Thymus (tissue), 14 donors: ENCODE measurements at places on chromosomes 5 and 9.

GRCh38 chr9:123341816-123342215 is 14.2 kb upstream of the CRB2 start:
- no peak for DNase-seq

DNA sequence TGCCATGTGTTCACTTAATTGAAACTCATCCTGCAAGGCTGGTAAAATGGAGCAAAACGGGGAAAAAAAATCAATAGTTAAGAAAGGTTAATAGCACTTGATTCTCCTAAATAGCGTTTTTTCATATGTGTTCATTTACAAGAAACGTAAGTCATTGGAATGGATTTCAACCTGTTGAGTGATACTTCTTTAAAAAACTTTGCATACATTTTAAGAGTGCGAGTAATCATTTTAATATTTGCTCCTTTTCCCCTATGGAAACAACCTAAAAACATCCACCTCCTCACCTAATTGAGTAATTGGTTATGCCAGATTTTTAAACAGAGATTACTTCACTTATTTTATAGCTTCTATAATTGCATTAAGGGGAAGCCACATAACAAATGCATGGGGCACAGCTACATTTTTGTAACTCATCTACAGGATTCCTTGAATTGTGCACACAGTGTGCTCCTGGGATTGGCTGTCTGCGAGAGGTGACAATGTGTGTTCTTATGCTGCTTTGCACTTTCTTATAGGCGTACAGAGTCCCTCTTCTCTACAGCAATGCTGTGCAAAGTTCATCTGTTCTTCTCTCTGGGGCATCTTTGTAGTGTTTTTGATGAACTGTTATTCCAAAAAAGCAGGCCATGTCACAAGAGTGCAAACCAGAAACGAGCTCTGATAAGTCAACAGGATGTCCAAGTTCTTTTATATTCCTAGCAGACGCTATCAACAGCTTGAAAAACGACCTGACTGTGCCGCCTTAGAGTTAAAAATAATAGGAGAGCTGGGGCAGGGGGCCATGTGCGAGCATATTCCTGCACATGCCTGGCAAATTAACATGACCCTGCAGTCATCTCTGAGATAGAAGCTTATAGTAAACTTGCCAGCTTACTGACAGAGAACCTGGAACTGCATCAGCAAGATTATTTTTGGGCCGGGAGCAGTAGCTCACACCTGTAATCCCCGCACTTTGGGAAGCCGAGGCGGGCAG is 117.9 kb downstream of the GOLPH3 start:
- no peak for DNase-seq

GRCh38 chr5:587403-587802 is 24.7 kb upstream of the CEP72 start:
- no peak for DNase-seq

DNA sequence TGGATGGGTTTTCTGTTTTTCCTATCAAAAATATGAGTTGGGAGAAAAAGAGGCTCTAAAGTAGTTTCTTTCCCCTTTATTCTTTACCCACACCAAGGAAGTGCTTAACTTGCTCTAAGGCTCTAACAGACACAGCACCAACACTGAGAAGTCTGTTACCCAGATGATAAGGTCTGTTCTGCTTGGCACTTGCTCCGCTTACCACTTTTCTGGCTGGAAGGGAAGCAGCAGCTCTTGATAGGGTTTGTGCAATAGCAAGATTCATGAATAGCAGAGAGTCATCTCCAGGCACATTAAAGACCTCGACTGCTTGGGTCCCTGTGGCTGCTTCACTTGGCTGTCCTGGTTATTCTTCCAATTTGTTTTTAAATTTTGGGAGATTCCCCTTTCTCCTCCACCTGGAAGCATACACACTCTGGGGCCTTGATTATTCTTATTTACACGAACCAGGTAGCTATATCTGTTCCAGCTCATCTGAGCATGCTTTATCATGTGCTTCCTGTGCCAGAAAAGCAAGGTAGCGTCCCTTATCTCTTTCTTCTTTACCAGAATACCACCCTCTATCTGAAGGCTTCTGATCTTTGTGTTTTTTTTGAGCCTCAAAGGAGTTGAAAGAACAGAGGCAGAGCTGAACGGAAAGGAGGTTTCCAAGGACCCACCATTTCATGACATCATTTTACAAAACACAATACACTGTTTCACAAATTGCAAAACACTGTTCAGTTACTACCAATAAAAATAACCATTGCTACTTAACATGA is 24.8 kb downstream of the PPP3R2 start:
- peak; percentile 89 for DNase-seq

- no peak for DNase-seq
Measured at GRCh38 chr5:174752121-174752520, 27.7 kb downstream of the MSX2 start.
